Stimulated activated CD4-positive, alpha-beta T cell treated with anti-CD3 and anti-CD28 coated beads, Interleukin-15, amount 100 ng/mL, for 1 hour (primary cell): ENCODE measurements at places on chromosomes 12 and 14.

DNA sequence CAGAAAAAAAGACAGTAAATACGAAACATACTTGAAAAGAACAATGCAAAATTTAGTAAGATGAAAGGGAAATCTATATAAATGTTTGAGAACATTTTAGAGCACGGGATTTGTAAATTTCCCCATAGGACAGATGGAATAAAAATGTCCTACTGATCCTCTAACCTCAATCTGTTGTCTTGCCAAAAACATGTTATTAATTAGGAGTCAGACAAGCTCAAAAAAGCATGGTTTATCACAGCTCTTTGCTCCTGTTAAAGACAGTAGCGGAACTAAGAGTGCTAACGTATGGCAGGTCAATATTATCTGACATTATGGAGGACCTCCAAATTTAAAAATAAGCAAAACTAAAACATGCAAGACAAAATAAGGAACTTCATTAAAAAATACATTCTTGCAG is 12.9 kb downstream of the GMFB start:
- no peak for DNase-seq

- no peak for DNase-seq
Observed at GRCh38 chr12:59595565-59595882, 305 bp upstream of the SLC16A7 start.

GRCh38 chr12:26471560-26471959 is 276.2 kb downstream of the SSPN start:
- DNase-seq = no peak

- no peak for DNase-seq
Observed at GRCh38 chr14:93035917-93036651, 79.6 kb downstream of the ITPK1 start.
